Suppressor macrophage (primary cell): ENCODE measurements at places on chromosomes 5 and 9.
A peak's percentile ranks its signal among the peaks of the same experiment; 100 is the strongest.

DNA sequence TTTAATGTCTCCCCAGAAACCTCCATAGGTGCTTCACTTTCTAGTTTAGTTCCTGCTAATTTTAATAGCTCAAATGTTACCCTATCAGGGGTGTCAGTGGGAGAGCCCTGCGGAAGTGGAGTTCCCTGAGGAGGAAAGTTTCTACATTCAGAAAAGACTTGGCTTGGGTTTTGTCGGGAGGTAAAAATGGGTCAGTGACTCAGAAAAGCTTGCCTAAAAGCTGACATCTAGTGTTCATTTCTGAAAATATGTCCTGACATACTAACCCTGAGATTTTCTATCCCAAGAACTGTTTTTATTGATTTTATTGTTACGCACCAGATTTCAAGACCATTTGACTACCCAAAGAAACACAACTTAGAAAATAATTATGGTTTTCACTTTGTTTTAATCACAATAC lies 40.9 kb upstream of the GLDC start:
- DNase-seq: peak; percentile 9

DNA sequence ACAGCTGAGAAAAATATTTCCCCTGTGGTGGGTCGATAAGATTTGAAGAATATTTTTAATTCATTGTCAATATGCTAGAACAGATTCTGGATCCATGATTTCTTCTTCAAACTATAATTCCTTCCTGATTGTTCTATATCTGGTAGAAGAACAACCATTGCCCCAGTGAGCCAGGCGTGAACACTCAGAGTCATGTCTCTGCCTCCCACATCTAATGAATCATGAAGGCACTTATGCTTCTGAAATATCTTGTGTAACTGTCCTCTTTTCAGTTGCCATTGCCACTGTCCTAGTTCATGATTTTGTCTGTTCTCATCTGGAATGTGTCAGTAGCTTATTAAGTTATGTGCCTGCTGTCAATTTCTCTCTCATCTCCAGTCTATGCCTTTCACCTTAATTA lies 40.0 kb downstream of the GABRG2 start:
- peak; percentile 30 for DNase-seq

DNA sequence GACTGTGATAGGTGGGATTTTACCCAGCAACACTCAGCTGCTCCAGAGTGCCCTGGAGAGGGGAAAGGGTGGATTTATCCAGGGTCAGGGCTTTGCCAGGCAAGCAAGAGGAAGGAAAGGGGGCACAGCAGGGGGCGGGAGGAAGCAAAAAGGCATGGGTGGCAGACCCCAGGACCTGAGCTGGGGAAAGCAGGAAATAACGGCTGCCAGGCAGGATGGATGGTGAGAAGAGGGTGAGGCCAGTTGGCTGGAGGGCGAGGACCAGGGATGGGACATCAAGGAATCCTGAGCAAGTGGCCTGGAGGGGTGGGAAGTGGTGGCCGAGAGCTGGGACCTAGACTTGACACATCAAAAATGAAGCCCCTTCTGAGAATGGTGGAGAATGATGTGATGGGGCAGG lies 64.2 kb downstream of the DUSP1 start:
- DNase-seq: no peak

GRCh38 chr5:102819634-102820033 lies 64.5 kb downstream of the PAM start:
- no peak for DNase-seq

DNA sequence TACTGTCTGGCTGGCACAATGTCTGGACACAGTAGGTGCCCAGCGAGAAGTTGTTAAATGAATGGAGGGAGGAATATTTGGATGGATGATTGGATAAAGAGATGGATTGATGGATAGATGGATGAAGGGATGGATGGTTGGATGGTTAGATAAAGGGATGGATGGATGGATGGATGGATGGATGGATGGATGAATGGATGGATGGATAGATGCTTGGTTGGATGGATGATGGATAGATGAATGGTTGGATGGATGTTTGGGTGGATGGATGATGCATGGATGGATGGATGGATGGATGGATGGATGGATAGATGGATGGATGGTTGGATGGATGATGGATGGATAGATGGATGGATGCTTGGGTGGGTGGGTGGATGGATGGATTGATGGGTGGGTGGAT lies 90.4 kb downstream of the UBE2QL1 start:
- DNase-seq: no peak

GRCh38 chr5:90135779-90136378 lies 273.7 kb downstream of the CETN3 start:
- DNase-seq: no peak

DNA sequence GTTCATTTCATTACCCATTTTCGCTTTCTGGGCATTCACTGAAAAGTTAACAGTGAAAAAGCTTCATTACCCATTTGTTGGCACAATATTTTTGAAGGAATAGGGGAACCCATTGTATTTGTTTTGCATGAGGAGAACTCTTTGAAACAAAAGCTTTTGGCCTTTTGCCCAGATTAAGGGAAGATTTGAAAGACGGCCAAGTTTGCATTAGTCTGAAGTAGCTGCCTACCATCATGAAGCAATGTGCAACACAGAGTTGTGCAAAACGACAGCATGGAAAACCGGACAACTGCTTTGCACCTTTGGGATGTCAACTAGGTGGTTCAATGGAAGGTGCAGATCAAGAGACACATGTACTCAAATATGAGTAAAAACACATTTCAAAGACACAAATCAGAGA lies 84.9 kb downstream of the TRPM3 start:
- no peak for DNase-seq

DNA sequence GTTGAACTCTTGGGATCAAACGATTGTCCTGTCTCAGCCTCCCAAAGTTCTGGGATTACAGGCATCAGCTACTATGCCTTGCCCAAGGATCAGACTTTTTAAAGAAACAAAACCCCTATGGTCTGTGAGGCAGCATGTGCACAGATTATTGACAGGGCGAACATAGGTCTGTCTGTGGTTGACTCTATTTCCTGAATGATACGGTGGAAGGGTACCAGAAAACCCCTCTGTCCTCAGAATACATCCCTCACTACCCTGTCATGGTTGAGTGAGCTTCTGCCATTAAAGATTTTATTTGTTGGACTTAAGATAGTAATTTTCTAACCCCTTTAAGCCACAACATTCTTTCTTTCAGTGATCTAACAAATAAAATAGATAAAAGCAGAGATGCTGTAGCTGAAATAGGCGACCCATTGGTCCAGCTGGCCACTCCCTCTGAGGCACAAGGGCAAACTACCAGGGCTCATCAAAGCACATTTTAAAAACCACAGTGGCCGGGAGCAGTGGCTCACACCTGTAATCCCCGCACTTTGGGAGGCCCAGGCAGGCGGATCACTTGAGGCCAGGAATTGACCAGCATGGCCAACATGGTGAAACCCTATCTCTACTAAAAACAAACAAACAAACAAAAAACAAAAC lies 84.9 kb upstream of the ANKRD55 start:
- DNase-seq: no peak

DNA sequence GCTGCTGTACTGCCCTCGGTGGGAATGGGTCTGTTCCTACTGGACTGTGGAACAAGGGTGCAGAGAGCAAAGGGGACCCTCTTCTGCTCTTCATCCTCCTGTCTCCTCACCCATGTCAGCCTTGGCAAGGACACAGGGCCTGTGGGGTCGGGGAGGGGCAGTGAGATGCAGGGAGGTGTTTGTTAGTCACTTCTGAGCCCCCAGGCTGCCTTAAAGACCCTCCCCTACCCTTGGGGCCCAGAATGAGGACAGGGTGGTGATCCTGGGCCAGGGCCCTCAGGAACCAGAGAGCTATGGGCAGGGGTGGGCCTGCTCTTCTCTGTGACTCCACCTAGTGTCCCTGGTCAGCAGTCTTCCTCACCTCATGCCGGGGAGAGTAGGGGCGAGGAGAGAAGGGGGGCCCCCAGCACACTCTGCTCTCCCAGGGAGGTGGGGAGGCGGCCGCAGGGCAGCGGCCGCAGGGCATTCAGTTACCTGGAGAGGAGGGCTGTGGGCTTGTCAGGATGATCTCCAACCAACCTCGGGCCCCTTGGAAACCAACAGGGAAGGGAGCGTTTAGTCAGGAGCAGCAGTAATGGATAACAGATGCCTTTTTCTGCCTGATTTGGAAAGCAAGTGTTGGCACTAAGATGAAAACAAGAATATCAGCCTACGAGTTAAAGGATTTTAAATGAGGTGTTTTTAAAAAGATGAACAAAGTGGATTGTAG lies 62.0 kb upstream of the GARNL3 start:
- DNase-seq: no peak

DNA sequence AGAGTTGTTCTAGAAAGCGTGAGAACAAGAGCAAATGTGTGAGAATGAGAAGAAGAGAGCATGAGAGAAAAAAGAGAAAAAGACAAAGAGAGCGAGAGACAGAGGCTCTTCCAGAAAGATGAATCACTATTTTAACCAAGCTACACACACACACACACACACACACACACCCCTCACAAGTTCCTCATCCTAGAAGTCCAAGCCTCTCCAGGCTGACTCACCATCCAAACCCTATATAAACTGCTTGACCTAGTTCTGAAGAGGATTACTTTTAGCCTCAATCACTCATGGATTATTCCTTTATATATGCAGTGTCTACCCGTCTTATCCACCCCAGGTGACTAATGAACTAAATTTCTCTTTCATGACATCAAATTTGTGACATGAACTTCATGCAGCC lies 37.6 kb downstream of the C9orf57 start:
- DNase-seq: peak; percentile 82

DNA sequence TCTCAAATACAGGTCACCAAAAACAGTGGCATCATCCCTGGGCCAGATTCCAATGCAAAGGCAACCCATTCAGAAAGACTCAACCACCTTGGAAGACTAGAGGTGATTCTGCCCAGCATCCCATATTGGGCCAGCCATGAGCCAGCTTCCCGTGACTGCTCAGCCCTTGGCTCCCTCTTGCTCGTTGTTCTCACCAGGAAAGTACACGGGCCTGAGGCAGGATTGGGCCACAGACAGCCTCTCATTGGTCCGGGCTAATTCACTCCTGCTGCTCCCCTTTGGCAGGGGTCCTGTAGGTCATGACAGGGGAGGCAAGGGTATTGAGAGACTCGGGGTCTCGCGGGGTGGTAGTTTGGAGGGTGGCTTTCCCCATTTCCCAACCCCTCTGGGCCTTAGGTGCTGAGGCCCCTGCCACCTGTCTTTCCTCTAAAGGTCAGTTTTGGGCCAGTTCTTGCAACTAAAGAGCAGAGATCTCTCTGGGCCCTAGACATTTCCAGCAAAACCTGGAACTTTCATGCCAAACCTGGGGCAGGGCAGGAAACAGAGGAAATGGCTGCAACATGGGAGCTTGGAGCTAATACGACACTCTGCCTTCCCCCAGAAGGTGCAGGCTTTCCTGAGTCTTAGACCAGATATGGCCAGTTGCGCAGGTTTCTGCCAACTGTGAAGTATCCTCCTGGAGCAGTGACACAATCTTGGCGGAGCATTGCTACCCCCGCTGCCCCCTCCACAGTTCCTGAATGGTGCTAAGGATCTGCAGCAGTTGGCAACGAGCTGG lies 22.0 kb upstream of the FGFR4 start:
- DNase-seq: no peak

DNA sequence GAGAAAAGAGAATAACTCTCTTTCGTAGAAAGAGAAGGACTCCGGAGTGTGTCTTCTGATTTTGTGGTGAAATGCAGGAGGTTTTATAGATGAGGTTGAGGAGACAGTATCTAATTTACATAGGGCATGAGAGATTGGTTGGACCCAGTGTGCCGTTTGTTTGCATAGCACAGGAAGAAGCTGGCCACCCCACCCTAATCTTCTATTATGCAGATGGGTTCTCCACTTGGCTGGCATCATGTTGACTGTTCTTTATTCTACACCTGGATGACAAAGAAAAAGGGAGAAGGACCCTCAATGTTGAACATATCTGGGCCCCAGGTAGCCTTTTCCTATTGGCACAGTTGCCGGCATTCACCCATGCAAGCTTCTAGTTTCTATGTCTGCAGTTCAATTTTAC lies 23.2 kb upstream of the MINAR2 start:
- no peak for DNase-seq

DNA sequence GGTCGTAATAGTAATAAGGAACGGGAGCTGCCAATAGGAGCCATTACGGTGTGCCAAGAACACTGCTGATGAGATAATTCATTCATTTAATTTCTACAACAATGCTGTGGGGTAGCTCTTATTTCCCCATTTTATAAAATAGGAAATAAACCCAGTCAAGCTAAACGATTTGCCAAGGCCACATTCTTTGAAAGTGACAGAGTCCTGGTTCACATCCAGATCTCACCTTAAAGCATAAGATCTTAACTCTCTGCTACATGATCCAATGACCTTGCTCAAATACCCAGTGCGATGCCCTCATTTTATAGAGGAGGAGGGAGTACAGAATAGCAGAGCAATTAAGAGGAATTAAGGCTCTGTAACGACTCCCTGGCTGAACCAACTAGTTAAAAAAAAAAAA lies 5.0 kb downstream of the PDE6A start:
- no peak for DNase-seq

DNA sequence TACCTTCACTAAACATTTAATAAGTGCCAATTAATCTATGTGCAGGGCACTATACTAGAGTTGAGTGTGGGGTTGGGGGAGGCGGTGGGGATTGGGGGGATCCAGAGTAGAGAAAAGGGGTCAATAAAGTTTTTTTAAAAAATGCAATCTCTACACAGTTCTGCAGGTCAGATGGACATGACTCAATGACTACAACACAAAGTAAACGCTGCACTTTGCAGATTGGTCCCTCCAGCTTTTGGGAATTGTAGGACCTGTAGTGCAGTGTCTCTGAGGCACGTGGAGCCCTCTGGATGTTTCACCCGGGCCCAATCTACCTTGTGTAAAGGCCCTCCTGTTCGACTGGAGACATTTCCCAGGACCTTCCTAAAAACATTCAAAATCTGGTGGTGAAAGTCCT lies 43.5 kb downstream of the SEMA6A start:
- DNase-seq: no peak

GRCh38 chr5:145292278-145292677 lies 542.9 kb downstream of the PRELID2 start:
- no peak for DNase-seq

DNA sequence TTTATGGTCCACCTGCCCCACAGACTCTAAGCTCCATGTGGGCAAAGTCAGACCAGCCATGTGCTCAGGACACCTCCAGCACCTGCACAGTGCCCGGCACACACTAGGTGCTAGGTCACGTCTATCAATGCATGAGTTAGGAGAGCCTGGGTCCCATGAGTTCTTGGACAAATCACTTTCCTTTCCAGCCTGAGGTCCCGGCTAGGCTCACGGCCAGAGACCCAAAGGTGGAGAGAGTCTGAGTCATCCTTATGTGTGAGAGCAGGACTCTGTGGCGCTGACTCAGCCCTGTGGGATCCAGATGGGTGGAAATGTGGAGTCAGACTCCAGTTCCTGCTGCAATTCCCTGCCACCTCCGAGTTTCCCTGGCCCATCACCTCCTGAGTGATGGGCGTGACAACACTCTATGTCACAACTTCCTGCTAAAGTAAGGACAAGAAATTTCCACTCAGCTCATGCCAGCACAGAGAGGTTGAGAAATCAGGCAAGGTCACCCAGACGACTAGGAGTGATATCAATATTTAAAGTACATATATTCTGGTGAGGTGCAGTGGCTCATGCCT lies 2.5 kb upstream of the ST6GALNAC4 start:
- DNase-seq: peak; percentile 94
